ENCODE measurements at places on chromosomes 7 and 10. TPM values are rescaled to one million over a fixed set of nuclear protein-coding genes. Genes with fewer than 3 reads are reported as not detected.
A peak's percentile ranks its signal among the peaks of the same experiment; 100 is the strongest.

ZNF92 gene
- 11.0 TPM for total RNA-seq

DNA sequence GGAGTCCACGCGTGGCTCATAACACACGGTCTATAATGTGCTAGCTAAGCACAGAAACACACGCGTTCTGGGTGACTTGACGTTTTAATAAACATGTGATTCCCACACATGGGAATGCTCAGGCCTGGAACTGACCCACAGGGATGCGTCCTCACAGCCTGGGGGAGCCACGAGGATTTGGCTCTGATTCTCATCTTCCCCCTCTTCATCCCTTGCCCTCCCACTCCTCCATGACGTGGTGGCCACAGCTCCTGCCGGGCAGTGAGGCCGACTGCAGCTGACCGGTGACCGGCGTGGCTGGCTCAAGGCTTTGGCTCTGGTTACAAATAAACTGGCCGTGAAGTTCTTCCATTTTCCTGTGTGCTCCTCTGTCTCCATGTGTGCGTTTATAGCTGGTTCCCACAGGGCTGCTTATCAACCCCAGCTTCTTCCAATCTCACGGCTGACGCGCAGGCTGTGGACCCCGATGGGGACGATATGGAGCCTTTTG is 40.9 kb upstream of the KLF6 start:
- DNase-seq: no peak

WEE2 gene
- not detected for total RNA-seq

DNA sequence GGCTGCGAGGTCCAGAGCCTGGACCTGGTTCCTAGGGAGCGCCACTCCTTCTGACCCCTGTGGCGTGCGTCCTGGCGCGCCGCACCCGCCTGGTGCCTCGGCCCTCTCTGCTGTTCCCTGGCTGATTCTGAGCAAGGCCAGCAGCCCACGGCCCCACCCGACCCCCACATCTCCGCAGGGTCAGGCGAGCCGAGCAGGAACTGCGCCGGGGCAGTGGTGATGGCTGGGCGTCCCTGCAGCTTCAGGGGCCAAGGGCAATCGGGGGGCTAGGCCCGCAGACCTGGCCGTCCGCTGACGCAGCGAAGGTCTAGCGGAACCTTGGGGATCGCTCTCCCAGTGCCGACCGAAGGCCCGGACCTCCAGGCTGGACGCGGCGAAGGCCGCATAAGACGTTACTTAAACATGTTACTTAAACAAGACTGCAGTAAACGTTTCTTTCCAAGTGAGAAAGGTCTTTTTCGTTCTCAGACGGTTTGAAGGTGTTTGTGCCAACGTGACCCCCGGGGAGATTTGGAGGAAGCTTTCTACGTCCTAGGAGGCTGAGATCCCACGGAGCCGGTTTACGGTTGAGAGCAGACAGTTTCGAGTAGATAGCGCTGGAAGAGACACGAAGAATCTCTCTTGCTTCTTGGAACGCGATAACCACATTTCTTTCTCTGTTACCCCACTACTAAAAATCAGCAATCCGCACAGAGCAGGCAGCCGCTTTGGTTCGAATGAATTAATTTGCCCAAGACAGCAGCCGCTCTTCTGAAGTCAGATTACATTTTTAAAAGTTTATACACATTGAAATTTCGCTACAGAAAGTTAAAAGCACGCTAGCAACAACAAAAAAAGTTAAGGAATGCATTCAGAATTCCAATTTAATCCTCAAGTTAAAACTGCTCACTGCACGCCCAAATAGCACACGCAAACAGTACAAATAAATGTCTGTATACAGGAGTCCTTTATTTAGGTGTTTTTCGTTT is 4.9 kb upstream of the NKX2-3 start:
- no peak for DNase-seq

DNA sequence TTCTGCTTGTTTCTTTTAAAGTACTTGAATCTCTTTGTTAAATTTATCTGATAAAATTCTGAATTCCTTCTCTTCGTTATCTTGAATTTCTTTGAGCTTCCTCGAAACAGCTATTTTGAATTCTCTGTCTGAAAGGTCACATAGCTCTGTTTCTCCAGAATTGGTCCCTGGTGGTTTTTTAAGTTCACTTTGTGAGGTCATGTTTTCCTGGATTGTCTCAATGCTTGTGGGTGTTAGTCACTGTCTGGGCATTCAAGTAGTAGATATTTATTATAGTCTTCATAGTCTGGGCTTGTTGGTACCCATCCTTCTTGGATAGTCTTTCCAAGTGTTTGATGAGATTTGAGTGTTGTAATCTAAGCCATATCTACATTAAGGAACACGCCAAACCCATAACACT is 1060.6 kb downstream of the LRMDA start:
- peak; percentile 7 for DNase-seq

DNA sequence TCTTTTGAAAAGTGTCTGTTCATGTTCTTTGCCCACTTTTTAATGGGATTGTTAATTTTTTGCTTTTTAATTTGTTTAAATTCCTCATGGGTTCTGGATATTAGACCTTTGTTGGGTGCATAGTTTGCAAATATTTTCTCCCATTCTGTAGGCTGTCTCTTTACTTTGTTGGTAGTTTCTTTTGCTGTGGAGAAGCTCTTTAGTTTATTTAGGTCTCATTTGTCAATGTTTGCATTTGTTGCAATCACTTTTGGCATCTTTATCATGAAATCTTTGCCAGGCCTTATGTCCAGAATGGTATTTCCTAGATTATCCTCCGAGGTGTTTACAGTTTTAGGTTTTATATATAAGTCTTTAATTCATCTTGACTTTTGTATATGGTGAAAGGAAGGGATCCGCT is 23.9 kb upstream of the CYP2C19 start:
- no peak for DNase-seq

GRCh38 chr10:130127364-130128061 is 8.7 kb upstream of the GLRX3 start:
- peak; percentile 42 for DNase-seq

DNA sequence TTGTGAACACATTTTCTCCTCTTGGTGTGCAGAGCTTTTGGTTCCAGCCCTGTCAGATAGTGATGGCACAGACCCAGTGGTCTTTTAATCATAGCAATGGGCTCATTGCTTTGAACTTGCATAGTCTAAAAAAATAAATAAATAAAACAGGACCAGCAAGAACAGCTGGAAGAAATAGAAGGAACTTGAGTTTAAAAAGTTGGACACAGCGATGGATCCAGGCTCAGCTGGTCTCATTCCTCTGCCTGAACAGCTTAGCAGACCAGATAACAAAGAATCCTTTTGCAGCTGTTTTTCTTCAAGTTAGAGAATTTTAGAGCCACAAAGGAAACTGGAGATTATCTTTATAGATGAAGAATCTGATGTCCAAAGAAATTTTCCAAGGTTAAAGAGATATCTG is 1005.6 kb downstream of the LRMDA start:
- no peak for DNase-seq

GRCh38 chr7:139358541-139359365 is 941 bp upstream of the LUC7L2 start:
- DNase-seq: no peak

DNA sequence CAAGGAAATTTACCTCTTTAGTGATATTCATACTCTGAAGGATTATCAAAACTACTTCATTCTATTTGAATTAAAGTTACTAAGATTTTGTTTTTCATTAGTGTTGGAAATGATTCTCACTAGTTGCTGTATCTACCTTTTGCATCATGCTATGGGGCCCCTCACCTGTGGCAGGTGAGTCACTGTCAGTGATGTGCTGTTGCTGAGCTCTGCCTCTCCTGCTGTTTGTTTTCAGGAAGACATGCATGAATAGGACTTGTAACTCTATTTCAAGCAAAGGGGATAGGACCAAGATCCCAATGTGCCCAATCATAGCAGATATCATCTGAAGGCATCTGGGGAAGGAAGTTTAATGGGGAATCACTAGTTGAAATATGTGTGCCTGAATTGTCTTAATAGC is 57.4 kb upstream of the AGR3 start:
- DNase-seq: no peak

GRCh38 chr10:15857107-15857575 is 3.2 kb downstream of the MINDY3 start:
- DNase-seq: no peak

TEX47 gene
- total RNA-seq: not detected

- no peak for DNase-seq
Measured at GRCh38 chr10:14995964-14996565, 36.9 kb downstream of the MEIG1 start.
